Left kidney (tissue), 8 donors: ENCODE measurements at places on chromosomes 1 and 21. TPM values are rescaled to one million over a fixed set of nuclear protein-coding genes. Genes with fewer than 3 reads are reported as not detected.
A peak's percentile ranks its signal among the peaks of the same experiment; 100 is the strongest.

DNA sequence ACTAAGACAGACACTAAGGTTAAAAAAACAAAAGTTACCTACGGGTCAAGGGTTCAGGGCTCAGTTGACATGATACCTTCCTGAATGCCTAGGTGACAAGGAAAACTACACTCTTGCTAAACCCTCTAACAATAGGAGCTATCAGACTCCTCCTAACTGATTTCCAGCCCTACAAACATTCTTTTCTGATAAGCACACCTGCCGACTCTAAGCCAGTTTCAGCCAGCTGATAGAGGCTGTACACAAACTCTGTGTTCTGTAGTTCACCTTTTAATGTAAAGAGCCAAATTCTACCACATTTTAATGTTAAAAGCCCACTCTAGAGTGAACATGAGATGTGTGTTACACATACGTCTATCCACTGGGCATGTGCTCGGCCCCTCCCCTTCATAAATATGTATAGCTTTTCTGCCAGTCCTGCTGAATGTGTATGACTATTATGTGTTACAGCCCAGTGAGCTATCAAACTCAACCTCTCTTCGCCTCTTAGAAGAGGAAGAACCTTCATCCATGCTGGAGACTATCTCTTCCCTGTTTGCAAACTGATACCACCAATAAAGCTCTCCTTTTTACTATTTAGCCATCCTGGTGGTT, 40.0 kb upstream of the FAM163A start:
- no peak for DNase-seq

DNA sequence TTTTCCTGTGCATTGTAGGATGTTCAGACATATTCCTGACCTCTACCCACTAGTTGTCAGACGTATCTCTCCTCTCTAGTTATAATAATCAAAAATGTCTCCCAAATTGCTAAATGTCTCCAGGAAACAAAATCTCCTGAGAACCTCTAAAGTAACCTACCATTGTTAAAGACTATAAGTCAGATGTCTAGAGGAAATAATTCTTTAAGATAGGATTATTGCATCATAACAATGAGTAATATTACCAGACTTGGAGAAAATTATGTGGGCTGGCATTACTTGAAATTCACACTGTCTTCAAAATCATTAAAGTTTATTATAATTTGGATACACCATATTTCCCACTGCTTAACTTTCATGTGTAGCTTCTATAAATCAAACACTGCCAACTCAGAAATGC, 643.0 kb upstream of the ADGRL2 start:
- DNase-seq = no peak

DNA sequence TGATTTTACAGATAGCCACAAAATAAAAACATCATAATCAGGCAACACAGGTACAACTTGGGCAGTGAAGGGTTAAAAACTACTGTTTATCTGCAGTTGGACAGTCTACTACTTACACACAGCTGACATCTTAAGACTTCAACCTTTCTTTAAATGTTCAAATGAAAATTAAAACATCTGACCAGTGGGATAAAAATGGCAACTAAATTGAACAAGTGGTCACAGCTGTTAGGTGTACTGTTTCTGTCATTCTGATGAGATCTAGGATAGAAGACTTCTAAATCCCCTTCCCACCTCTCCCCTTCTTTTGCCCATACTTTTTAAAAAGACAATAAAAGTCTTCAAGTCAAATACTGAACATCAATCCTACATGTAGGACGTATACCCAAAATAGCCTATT, 56.2 kb downstream of the ENAH start:
- no peak for DNase-seq

DNA sequence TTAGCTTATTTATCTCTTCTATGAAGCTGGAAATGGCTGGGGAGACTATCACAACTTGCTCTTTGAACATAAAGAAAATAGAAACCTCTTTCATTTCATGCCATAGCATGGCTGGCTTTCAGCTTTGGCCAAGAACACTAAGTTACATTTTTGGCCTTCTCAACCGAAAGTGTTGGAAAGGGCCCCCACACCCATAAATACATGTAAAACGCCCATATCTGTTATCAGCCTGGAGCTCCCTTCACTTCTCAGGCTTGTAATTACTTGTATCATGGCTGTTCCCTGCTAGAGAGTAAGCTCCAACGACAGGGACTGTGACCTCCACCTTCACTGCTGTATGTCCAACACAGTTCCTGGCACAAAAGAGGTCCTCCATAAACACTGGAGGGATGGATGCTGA, 12.7 kb upstream of the EIF4G3 start:
- no peak for DNase-seq

GRCh38 chr1:14181191-14181795, 417.2 kb upstream of the KAZN start:
- no peak for DNase-seq

DNA sequence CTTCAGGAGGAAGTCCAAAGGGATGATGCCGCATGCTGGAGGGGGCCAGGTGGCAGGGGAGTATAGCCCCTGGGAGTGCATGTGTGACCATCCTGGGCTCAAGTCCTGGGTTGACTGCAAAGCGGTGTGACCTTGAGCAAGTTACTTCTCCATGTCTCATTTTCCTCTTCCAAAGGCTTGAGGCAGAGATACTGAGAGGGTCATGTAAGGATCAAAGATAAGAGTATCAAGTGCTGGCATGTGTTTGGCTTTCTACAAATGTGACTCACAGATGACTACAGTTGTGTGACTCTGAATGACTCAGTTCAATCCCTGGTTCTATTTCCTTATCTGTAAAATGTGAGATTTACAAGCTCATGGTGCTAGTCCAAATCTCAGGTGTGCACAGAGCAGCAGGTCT, 26.1 kb downstream of the PROK1 start:
- DNase-seq = no peak

- DNase-seq = no peak
Observed at GRCh38 chr1:214281720-214282629, 1.0 kb downstream of the SMYD2 start.

- DNase-seq = no peak
Observed at GRCh38 chr1:154948079-154948478, 7.8 kb downstream of the PBXIP1 start.

DNA sequence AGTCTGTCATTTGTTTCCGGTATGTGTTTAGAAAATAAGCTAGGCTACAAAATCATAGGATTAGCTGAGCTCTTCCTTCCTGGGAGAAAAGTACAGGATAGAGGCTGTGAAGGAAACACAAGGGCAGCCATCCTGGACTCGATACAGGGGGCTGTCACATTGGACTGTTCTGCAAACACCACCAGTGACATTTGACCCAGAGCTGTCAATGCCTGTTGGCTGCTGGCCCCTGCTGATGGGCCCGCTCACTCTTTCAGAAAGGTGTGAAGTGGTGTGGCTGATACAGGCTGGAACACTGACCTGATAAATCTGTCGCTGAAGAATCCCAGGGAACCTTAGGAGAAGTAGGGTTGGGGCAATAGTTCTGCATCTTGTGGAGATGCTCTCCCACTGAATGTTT, 183.1 kb downstream of the RHOU start:
- DNase-seq = no peak

GRCh38 chr1:36238433-36238832, 14.2 kb downstream of the THRAP3 start:
- DNase-seq = peak; percentile 43

GRCh38 chr1:228375578-228376261, 30.9 kb downstream of the TRIM11 start:
- no peak for DNase-seq

DNA sequence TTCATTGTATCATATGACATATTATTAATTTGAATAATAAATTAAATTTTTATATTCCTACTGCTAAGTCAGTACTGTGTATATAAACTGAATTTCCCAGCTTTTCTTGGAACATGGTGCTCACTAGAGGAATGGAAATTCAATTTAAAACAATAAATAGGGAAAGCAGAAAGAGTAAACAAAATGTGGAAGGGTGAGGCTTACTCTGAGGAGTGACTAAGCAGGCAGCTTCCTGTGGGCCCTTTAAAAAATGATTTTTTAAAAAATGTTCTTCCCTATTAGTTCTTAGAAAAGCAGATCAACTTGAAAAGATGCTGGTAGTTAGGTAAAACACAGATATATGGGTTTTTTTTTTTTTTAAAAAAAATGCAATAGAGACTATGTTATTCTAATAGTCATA, 49.5 kb upstream of the S1PR1 start:
- no peak for DNase-seq

Gene CSRP1
- 134 TPM for polyA plus RNA-seq

Gene TMEM59
- 357 TPM for polyA plus RNA-seq

Gene RNU1-2
- 1.9 TPM for polyA plus RNA-seq

Gene DPH5
- polyA plus RNA-seq = 62.0 TPM

Gene IVL
- polyA plus RNA-seq = 0.23 TPM

Gene ARL8A
- 38.9 TPM for polyA plus RNA-seq

Gene KRTAP12-2
- polyA plus RNA-seq = not detected

Gene SLC30A7
- 24.1 TPM for polyA plus RNA-seq

Gene PCNX2
- 16.1 TPM for polyA plus RNA-seq

Gene AMY1B
- not detected for polyA plus RNA-seq

Gene PTP4A2
- polyA plus RNA-seq = 240 TPM
